ENCODE measurements at places on chromosomes 4 and X.

GRCh38 chrX:133793626-133794025 is 191.8 kb downstream of the GPC3 start:
- no peak for DNase-seq

- no peak for DNase-seq
Measured at GRCh38 chr4:3867403-3868100, 101.4 kb downstream of the ADRA2C start.

- DNase-seq = no peak
Measured at GRCh38 chrX:132463411-132463810, 25.4 kb downstream of the MBNL3 start.

DNA sequence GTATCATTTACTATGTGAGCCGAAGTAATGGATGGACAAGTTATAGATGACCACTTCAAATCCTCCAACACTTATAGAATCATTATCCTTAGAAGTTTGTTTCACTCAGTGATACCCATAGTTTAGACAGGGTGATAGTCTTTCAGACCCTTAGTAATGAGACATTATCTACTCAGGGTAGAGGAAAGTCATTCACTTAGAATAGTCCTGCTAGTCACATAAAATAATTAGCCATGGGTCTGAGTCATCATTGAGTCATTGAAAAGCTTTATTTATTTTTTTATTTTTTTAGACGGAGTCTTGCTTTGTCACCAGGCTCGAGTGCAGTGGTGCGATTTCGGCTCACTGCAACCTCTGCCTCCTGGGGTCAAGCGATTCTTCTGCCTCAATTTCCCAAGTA is 321.7 kb upstream of the FSTL5 start:
- peak; percentile 40 for DNase-seq

DNA sequence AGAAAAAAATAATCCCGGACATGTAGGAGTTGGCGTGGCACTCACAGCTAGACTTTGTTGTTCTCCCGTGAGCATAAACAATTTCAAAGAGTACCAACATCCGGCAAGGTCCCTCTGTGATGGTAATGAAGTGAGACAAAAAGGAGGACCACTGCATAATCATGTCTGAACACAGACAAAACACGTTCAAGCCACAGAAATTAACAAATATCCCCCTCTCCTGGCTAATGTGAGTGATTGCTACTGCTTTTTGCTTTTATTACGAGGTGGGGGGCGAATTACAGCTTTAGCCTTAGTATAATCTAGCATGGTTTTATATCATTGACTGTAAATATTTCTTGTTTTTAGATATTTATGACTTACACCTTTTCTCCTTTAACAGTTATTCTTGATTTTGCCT is 118.5 kb downstream of the PLS3 start:
- peak; percentile 44 for DNase-seq

- DNase-seq = no peak
Measured at GRCh38 chr4:5755679-5756078, 44.7 kb downstream of the EVC start.

DNA sequence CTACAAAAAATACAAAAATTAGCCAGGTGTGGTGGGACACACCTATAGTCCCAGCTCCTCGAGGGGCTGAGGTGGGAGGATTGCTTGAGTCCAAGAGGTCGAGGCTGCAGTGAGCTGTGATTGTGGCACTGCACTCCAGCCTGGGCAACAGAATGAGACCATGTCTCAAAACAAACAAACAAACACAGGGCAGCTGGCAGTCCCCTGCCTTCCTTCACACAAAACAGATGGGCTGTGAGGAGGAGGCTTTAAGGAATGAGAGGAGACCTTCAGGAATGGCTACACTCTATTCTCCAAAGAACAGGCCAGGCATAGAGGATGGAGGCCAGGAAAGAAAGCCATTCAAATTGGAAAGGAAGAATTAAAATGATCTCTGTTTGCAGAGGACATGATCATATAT is 65.6 kb upstream of the MAML3 start:
- DNase-seq = no peak

DNA sequence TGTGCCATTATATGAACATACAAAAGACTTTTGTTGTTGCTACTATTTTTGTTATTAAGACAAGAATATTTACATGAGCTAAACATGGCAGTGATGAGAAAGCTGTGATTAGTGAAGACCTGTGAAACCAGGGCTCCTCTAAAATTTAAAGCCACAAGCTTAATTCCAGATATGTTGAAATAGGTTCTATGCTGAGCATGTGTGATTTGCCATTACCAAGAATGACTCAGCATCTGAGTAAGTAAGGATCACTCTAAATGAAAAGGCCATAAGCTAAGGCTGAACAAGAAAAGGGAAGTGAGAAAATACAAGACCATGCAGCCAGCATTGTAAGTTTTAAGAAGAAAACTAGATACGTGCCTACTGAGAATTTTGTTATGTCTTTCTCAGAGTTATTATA is 75.9 kb upstream of the CAMK2D start:
- DNase-seq = peak; percentile 94

DNA sequence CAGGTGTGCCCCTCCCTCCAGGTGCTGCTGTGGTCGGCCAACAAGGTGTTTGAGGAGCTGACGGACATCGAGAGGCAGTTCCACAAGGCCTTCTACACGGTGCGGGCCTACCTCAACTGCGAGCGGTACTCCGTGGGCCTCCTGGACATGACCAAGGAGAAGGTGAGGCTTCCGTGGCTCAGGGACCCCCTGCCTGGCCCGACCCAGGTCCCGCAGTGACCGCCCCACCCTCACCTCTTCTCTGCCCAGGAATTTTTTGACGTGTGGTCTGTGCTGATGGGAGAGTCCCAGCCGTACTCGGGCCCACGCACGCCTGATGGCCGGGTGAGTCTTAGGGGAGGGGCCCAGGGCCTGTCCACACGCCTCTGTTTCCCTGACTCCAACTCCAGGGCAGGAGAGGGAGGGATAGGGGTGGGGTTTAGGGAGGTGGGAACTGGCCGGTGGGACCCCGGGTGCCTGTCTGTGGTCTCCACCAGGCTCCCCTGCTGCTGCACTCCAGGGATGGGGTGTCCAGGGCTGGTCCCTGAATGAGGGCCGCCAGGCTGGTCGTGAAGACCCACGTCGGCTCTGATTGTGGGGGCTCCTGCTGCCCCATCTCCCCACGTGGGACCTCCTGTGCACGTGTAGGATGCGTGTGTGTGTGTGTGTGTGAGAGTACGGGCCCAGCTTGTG is 20.1 kb downstream of the ATP5ME start:
- DNase-seq = no peak

GRCh38 chr4:184439386-184439785 is 35.0 kb downstream of the IRF2 start:
- DNase-seq = no peak

DNA sequence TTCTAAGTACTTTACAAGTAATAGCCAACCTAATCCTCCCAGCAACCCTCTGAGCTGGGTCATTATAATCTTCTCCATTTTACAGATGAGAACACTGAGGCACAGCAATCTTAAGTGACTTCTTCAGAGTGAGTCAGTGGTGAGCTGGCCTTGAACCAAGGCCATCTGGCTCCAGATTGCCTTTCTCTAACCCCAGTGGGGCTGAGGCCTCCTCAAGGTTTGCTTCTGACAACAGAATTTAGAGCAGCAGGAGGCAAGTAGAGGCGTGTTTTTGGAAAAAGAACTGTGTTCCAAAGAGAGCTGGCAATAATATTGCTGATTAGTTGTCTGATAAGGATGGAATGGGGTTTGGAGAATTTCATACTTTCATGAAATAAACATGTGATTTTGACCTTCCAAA is 41.2 kb downstream of the PIR start:
- DNase-seq = no peak

DNA sequence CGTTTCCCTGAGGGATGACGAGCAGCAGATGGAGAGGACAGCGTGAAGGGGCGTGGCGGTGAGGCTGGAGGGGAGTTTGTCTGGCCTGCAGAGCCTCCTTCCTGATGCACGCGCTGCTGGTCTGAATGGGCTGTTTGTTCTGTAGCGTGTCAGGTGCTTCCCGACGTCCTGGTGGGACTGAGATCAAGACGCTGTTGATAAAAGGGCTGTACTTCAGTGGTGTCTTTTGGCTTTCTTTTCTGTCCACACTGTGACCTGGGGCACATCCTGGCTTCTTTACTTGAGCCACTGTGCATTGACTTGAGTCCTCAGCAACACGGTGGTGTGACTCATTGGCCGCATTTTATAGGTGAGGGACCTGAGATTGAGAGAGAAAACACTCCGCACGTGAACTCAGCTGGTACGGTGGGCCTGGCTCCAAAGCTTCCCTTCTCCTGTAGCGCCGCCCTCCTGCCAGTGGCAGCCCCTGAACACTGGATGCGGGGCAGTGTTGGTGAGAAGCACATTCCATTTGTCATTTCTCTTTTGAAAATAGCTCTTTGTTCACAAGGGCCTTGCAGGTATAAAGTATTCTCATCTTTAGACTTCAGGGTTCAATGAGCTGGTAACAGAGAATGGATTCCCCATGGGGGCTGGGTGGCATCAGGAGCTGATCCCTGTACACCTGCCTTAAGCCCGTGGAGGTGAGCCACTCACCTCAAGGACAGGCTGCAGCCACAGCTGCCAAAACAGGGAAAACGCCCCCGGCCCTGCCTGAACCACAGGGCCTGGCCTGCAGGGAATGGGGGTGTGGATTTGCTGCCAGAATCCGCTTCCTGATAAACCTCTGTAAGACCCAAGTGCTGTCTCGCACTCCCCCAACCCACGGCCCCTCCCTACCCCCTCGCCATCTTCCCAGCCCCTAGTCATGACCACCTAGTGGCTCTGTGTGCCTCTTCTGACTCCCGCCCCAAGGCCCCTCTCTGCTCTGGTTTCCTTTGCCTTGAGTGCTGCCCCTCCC is 29.2 kb downstream of the NSG1 start:
- no peak for DNase-seq

GRCh38 chr4:53790286-53790685 is 199.0 kb upstream of the LNX1 start:
- DNase-seq = no peak

- DNase-seq = no peak
Measured at GRCh38 chrX:124540474-124540873, 194.1 kb downstream of the SH2D1A start.

GRCh38 chrX:153482376-153483015 is 12.1 kb upstream of the HAUS7 start:
- DNase-seq = no peak

GRCh38 chr4:28251831-28252230 is 1391.2 kb downstream of the STIM2 start:
- no peak for DNase-seq

GRCh38 chr4:155271557-155271956 is 63.1 kb downstream of the NPY2R start:
- DNase-seq = peak; percentile 14

DNA sequence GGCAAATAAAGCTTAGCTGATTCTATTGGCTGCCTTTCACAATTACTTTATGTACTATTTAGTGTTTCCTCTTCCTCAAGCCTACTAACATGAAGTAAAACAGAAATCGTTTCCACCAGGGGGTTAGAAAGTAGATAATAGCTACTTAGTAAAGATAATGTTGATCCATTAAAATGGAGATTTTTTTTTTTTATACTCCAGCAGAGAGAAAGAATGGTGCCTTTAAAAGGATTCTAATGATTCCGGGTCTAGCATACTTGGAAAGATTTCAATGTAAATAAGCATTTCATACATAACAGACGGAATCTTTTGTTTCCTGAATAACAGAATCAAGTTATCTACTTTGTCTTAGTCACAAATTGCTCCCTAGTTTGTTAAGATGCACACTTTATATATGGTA is 37.1 kb downstream of the GK start:
- peak; percentile 7 for DNase-seq

GRCh38 chr4:87375719-87376291 is 15.2 kb downstream of the HSD17B11 start:
- DNase-seq = peak; percentile 92

DNA sequence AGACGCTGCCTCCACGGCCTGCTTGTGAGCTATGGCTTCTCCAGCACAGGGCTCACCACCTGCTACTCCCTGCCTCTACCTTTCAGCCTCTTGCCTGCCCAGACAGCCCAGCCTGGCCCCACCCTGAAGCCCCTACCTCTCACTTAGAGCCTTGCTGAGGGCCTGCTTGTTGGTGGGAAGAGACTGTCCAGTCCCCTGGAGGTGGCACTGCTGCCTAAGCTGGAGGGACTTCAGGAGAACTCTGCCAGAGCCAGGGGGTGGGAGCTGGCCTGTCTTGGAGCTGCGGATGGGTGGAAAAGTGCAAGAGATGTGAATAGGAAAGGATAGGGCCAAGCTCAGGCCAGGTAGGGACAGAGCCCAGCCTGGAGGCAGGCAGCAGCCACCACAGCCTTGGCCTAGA is 2.7 kb upstream of the ZNF185 start:
- no peak for DNase-seq

GRCh38 chr4:138599965-138600364 is 357.8 kb upstream of the SLC7A11 start:
- no peak for DNase-seq

GRCh38 chr4:153514688-153515426 is 48.7 kb downstream of the TMEM131L start:
- DNase-seq = no peak

- no peak for DNase-seq
Measured at GRCh38 chr4:37740546-37740945, 54.4 kb upstream of the RELL1 start.

- no peak for DNase-seq
Measured at GRCh38 chrX:18620349-18620748, 51.6 kb downstream of the RS1 start.

GRCh38 chrX:150253959-150254620 is 109.0 kb upstream of the MAMLD1 start:
- no peak for DNase-seq

DNA sequence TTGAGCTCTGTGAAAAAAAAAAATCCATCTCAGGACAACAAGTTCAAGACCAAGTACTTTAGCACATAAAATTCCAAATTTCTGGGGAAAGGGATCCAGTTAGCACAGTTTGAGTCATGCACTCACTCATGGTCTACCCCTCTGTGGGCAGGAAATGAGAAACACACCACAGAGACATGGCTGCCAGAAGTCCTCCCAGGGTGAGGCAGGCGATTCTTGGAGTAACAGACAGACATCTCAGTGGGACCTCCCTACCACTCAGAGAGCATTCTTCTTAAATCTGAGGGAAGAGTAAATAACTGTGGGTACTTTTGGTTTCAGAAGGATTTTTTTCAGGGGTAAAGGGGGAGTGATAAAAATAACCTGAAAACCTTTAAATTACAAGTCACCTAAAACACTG is 14.1 kb downstream of the CXCL1 start:
- peak; percentile 77 for DNase-seq

DNA sequence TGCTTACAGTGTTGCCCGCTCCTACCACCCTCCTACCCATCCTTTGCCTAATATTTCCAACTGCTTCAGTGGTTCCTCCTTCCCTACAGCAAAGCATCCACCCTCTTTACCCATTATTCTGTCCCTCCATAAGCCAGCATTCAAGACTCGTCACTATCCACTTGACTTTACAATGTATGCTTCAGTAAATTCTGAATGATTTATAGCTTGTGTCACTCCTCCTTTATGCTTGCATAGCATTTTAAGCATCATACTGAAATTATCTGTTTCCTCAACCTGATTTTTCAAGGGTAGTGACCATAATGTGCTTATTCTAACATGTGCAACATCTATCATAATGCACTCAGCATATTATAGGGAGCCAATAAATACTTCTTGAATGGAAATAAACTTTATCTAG is 365.5 kb downstream of the RAB28 start:
- DNase-seq = no peak
